ENCODE measurements at places on chromosomes 12 and 14.
A peak's percentile ranks its signal among the peaks of the same experiment; 100 is the strongest.

GRCh38 chr12:85281636-85282312 is 1.8 kb downstream of the ALX1 start:
- DNase-seq, result no peak

DNA sequence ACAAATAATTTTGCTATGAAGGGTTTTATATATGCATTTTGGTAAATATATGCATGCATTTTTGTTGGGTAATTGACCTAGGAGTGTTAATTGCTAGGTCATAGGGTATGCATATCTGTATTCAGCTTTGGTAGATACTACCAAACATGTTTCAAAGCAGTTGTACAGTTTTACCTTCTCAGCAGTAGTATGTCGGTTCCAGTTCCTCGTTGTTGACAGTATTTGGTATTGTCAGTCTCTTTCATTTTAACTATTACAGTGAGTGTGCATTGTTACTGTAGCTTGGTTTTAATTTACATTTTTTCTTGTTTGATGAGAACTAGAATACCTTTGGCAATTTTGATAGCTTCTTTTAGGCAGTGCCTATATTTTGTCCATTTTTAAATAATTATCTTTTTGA is 98.9 kb downstream of the ARID2 start:
- no peak for DNase-seq

GRCh38 chr14:89767861-89768268 is 186.7 kb downstream of the EFCAB11 start:
- no peak for DNase-seq

DNA sequence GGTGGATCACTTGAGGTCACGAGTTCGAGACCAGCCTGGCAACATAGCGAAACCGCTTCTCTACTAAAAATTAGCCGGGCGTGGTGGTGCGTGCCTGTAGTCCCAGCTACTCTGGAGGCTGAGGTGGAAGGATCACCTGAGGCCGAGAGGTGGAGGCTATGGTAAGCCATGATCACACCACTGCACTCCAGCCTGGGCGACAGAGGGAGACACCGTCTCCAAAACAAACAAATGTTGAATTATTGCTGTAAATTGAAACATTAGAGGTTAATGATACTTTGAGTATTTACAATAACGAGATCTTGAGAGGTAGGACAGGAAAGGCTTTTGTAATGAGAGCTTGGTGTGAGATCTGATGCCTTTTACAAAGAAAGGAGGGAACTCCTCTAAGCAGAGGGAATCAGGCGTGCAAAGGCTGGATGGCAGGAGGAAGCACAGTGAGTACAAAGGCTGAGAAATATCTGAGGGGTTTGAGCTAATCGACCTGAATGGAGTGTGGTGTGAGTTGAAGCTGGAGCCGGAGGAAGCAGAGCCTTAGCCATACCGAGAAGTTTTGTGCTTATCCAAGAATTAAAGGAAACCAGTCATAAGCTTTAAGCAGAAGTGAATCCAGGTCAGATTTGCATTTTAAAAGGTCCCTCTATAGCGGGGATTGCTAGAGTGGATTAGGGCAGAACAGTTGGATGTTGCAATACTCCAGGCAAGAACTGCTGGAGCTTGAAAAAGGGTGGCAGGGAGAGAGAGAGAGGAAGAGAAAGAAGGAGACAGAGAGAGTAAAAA is 1.1 kb downstream of the RHNO1 start:
- DNase-seq, result peak; percentile 59

GRCh38 chr14:104436047-104436591 is 143.4 kb upstream of the C14orf180 start:
- DNase-seq, result no peak

- DNase-seq, result no peak
These were observed 161.3 kb upstream of the PTPRQ start for GRCh38 chr12:80282761-80283160.

Data from NCI-H510A (cell line).